Cardiac muscle cell (in vitro differentiated cells and primary cell): ENCODE measurements at places on chromosomes 6 and 20. TPM values are rescaled to one million over a fixed set of nuclear protein-coding genes. Genes with fewer than 3 reads are reported as not detected.

The GJE1 gene
- not detected in 2 replicates for total RNA-seq

GRCh38 chr20:19909725-19910124 lies 107.4 kb upstream of the NAA20 start:
- H3K4me3 ChIP-seq, result no peak overlapping the region
- no peaks in the 10 kb centered on the region for H3K27me3 ChIP-seq
- no peaks in the 10 kb centered on the region for H3K4me1 ChIP-seq
- H3K36me3 ChIP-seq, result no peaks in the 10 kb centered on the region
- no peak overlapping the region for H3K27ac ChIP-seq

GRCh38 chr6:28496099-28496779 lies 19.4 kb downstream of the GPX6 start:
- no peak overlapping the region for H3K27ac ChIP-seq
- H3K27me3 ChIP-seq, result no peaks in the 10 kb centered on the region
- H3K4me1 ChIP-seq, result no peaks in the 10 kb centered on the region
- H3K36me3 ChIP-seq, result no peaks in the 10 kb centered on the region
- DNase-seq, result peak; percentile 19

- no peak for DNase-seq
- no peaks in the 10 kb centered on the region for H3K36me3 ChIP-seq
- peaks cover 6% of the 10 kb centered on the region for H3K4me1 ChIP-seq
- no peaks in the 10 kb centered on the region for H3K27me3 ChIP-seq
- no peak overlapping the region for H3K27ac ChIP-seq
Measured at GRCh38 chr6:170162775-170163404, 128.0 kb downstream of the DLL1 start.

The OOEP gene
- not detected in 2 replicates for total RNA-seq

DNA sequence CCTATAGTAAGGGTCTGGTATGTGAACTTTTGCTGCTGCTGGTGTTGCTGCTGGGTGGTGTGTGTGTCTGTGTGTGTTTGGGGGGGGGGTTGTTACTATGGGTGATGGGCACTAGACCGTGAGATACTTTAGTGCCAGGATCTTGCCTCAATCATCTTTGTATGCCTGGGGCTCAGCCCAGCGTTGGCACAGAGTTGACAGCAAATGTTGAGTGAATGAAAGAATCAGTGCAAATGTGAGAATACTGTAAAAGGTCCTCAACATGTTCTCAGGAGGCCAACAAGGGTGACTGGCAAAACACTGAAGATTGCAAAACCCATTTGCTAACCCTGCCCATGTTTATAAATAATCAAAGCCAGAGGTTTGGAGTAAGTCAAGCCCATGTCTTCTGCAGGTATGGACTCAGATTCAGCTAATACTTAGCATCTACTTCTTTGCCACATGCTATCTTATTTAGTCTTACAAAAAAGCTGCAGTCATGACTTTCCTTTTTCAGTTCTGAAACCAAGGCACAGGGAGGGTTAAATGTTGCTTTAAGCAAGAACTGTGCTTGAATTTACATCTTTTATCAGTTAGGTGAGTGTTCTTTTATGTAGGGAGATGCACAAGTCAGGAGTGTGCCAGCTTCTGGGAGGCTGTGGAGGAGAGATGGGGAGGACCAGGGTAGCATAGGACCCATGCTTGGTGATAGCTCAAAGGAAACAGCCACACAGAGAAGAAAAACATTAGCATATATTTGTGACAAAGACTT lies 125.3 kb upstream of the SPACA1 start:
- no peaks in the 10 kb centered on the region for H3K36me3 ChIP-seq
- H3K27me3 ChIP-seq, result no peaks in the 10 kb centered on the region
- no peak overlapping the region for H3K4me3 ChIP-seq

DNA sequence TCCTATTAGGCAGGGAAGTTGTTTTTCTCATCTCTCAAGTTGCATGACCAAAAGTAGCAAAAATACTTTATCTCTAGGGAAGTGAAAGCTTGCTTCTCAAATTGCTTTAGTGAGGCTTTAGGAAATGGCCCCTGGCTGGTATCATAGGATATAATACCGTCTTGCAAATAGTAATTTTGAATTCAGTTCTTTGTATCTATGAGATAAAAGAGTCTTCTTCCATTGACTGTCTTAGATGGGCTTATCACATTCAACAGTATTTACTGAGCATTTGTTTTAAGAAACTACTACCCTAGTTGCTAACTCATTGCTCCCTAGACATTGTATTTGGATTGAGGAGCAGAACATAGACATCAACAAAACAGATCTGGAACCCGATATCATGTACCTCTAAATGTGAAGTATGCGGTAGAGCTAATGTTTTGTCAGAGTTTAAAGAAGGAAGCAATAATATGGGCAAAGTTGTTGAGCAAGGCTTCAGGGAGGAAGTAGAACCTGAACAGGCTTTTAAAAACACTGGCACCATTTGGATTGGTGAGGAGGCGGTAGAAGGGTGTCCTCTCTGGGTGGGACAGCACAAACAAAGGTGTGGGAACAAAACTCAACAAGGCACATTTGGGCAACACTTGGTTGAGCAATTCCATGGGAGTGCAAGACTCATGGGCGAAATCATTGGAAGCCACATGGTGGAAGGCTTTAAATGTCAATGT lies 101.5 kb downstream of the SGK1 start:
- no peak for DNase-seq
- no peak overlapping the region for H3K4me3 ChIP-seq
- H3K36me3 ChIP-seq, result no peaks in the 10 kb centered on the region
- H3K4me1 ChIP-seq, result no peaks in the 10 kb centered on the region
- H3K27ac ChIP-seq, result no peak overlapping the region

- H3K36me3 ChIP-seq, result no peaks in the 10 kb centered on the region
- no peaks in the 10 kb centered on the region for H3K4me1 ChIP-seq
- H3K27ac ChIP-seq, result no peak overlapping the region
- no peaks in the 10 kb centered on the region for H3K27me3 ChIP-seq
- no peak overlapping the region for H3K4me3 ChIP-seq
- DNase-seq, result no peak
Measured at GRCh38 chr6:44458551-44458950, 71.0 kb downstream of the CDC5L start.

- no peaks in the 10 kb centered on the region for H3K4me1 ChIP-seq
- no peak for DNase-seq
- H3K27ac ChIP-seq, result no peak overlapping the region
- H3K36me3 ChIP-seq, result no peaks in the 10 kb centered on the region
- H3K27me3 ChIP-seq, result no peaks in the 10 kb centered on the region
Measured at GRCh38 chr6:131819572-131820124, 11.8 kb downstream of the ENPP1 start.

GRCh38 chr20:6744180-6744579 lies 23.3 kb upstream of the BMP2 start:
- H3K36me3 ChIP-seq, result no peaks in the 10 kb centered on the region
- no peak overlapping the region for H3K27ac ChIP-seq
- DNase-seq, result no peak
- no peaks in the 10 kb centered on the region for H3K27me3 ChIP-seq

The HCRTR2 gene
- total RNA-seq, result 0.21 TPM in 1 of 2 replicates, not detected in the other

The BPIFB1 gene
- total RNA-seq, result not detected in 2 replicates
